ENCODE measurements at places on chromosomes 16 and 17.

GRCh38 chr17:48181653-48182052 lies 74.1 kb downstream of the SNX11 start:
- no peak for DNase-seq

GRCh38 chr17:11461993-11462548 lies 136.2 kb upstream of the DNAH9 start:
- no peak for DNase-seq

DNA sequence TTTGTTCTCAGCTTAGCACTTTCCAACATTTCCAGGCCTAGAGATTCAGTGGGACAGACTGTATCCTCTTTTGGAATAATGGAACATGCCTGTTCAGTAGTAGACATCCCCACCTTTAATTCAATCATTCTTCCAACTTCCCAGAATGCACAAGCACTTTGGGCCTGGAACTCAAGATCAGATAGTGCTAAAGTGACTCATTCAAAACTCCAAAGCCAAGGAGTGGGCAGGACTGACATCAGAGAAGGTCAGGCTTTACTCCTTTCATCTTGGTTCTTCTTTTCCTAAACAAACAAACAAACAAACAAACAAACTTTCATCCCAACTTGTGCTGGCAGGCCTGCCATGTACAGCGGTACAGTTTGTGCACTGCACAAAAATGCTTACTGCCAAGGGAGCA lies 172.0 kb downstream of the AXIN2 start:
- no peak for DNase-seq

- DNase-seq: peak; percentile 24
Measured at GRCh38 chr17:21302711-21303425, 18.4 kb downstream of the MAP2K3 start.

- no peak for DNase-seq
Measured at GRCh38 chr17:78491236-78492115, 85.7 kb downstream of the DNAH17 start.

GRCh38 chr17:18380471-18381157 lies 3.0 kb downstream of the EVPLL start:
- DNase-seq: no peak

- no peak for DNase-seq
Measured at GRCh38 chr17:2735896-2736295, 13.6 kb downstream of the CCDC92B start.

DNA sequence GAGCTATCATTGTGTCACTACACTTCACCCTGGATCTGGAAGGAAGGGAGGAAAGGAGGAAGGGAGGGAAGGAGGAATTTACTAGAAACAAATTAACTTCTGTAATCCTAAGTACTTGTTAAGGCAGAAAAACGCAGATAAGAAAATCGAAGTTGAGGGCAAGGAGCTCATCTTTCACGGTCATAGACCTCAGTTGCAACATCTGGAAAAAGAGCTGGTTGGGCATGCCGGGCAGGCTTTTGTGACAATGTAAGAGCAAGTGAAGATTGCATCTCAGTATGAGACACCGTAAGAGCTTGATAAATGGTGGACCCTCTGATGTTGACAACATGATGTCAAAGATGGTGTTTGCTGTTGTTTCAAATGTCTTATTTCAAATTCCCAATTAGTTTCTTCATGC lies 721.5 kb downstream of the MAF start:
- DNase-seq: no peak

GRCh38 chr17:80374039-80374731 lies 40.8 kb upstream of the ENDOV start:
- no peak for DNase-seq

GRCh38 chr16:74049027-74049426 lies 247.6 kb upstream of the PSMD7 start:
- no peak for DNase-seq

DNA sequence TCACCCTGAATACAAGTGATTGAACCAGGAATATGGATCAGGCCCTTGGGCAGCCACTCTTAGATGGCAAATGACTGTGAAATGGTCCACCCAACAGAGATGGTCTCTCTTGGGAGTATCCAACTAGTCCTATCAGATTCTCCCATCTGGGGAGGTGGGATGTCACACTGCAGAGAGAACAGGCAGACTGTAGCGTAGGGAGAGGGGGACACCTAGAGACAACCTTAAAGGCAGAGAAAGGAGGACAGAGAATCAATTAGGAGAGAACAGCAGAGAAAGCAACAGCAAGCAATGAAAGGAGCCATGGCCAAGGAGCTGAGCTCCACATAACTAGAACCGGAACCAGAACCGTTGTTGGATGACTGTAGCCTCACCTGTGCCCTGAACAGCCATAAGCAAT lies 37.2 kb downstream of the IQCK start:
- no peak for DNase-seq

- DNase-seq: no peak
Measured at GRCh38 chr17:65679165-65679845, 117.9 kb upstream of the AXIN2 start.

DNA sequence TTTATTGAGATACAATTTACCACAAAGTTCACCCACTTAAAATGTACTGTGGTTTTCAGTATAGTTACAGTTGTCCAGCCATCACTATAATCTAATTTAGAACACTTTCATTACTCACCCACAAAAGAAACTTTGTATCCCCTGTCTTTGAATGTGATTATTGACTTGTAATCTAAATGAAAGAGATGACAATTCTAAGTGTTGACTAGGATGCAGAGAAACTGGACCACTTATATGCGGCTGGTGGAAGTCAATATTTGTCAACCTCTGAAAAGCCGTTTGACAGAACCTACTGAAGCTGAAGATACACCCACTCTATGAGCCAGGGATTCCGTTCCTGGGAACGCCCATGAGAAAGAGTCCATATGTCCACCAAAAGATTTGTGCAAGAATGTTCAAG lies 36.8 kb downstream of the TEKT5 start:
- DNase-seq: no peak

- DNase-seq: peak; percentile 78
Measured at GRCh38 chr17:6075050-6075449, 4.9 kb downstream of the WSCD1 start.

GRCh38 chr16:56607675-56608042 lies 725 bp upstream of the MT2A start:
- no peak for DNase-seq

DNA sequence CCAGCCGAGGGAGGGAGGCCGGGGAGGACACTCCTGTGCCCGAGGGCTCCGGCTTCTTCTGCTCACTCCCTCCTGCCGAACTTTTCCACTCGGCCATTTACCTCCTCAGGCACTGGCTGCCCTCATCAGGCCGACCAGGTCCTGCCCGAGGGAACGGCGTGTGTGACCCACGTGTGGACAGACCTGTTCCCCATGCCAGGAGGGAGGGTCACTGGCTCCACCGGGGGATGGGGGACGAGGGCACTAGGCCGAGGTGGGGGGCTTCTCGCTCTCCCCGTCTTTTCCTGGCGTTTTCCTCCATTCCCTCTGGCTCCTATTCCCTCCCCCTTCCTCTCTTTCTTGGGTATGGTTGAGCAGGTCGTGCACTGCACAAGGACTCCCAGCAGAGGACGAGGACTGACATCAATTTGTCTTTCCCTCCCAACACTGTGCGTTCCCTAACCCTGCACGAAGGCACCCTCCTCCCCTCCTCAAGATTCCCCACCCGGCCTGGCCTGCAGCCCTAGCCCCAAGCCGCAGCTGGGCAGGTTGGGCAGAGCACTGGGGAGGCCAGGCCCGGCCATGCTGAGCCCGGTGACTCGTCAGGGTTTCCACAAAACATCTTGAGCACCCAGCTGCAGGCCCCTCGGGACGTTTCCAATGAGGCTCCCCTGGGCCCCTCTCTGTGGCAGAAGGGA lies 3.2 kb upstream of the IL17C start:
- no peak for DNase-seq

- DNase-seq: peak; percentile 91
Measured at GRCh38 chr16:80899809-80900592, 95.6 kb upstream of the CDYL2 start.

- no peak for DNase-seq
Measured at GRCh38 chr17:39709998-39710964, 10.4 kb downstream of the ERBB2 start.

DNA sequence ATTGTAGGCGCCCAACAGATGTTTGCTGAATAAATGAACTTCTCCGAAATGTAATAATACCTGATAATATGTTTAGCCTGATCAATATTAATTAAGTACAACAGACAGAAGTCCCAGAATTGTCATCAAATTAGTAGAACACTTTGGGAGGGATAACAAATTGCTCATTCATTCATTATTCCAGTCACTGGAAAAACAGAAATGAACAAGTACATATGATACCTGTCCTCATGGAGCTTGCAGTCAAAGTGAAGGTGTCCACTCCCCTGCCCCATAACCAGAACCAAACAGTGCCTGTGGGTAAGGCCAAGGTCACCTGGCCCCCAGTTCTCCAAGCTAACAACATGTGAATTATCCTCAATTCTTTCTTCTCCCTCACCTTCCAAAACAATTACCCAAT lies 42.8 kb downstream of the MYO1D start:
- DNase-seq: no peak

DNA sequence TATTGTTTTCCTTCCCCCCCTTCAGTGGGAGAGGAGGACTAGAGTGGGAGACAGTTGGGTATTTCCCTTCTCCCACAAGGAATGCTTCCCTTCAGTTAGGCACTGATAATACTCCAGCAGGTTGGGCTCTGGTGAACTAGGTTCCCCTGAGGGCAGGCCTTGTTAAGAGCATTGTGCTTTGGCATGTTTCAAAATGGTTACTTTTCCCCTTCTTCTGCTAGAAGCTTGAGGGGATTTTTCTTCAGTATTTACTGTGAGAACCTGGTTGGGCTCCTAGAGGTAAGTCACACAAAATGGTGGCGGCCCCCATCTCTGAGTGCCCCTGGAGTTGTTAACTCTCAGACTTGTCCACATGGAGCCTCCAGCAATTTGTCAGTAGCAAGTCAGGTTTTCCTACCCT lies 156.2 kb downstream of the CYB561 start:
- DNase-seq: no peak

- no peak for DNase-seq
Measured at GRCh38 chr17:39549747-39550573, 57.8 kb downstream of the NEUROD2 start.

DNA sequence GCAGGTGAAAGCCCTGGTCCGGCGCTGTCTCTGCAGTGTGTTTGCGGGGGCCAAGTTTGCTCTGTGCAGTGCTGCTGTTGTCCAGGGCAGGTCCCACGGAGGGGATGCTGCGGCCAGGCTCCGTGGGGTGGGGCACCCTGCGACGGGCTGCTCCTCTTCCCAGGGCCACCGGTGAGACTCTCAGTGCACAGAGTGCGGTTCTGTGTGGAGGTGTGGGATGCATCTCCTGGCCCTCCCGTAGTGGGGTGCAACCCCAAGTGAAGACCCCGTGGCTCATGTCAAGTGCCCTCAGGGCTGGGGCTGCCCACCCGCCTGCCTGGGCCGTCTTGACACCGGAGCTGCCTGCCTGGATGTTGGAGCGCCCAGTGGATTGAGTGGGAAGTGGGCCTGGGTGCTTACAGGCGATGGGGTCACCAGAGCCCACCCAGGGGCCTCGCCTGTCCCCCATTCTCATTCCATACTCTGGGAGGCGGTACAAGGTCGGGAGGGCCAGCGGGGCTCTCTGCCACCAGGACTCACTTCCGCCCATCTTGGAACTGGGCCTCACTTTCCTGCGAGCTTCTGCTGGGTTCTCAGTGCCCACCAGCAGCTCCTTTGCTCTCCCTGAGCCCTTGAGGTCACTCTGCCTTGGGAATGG lies 119.9 kb downstream of the BANP start:
- no peak for DNase-seq

DNA sequence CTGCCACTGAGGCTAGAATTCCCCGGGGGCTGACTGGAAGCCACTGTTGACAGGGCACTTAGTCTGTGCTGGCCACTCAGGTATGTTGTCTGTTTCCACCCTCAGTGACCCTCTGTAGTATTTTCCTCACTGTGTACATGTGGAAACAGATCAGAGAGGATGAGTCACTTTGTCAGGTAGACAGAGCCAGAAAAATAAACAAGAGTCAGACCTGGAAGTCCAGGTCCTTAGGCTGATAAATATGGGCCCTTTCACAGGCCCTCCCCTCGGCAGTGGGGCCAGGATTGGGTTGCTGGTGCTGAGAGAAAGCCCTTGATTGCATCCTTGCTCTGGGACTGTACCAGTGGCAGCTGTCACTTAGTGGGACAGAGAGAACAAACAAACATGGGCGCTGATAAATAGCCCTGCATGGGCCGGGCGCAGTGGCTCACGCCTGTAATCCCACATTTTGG lies 21.3 kb downstream of the PGS1 start:
- no peak for DNase-seq

DNA sequence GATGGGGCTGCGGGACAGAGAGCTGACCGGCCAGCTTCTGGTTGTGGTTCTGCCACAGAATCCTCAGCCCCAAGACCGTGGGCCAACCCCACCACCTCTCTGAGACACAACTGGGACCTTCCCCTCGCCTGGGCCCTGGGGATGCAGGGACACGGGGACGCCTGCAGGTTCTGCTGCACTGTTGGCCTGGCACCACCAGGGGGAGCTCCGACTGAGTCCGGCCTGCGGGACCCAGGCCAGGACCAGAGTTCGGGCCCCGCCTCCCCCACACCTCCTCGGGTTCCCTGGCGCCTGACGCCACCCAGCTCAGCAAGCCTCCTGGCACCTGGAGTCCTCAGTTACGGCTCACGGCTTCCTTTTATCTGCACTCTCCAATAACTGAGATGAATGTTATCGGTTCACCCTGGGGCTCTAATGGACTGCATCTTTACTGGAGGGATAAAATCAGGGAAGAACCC lies 27.3 kb downstream of the TBC1D16 start:
- DNase-seq: peak; percentile 79

GRCh38 chr17:72249441-72249840 lies 128.6 kb downstream of the SOX9 start:
- no peak for DNase-seq

DNA sequence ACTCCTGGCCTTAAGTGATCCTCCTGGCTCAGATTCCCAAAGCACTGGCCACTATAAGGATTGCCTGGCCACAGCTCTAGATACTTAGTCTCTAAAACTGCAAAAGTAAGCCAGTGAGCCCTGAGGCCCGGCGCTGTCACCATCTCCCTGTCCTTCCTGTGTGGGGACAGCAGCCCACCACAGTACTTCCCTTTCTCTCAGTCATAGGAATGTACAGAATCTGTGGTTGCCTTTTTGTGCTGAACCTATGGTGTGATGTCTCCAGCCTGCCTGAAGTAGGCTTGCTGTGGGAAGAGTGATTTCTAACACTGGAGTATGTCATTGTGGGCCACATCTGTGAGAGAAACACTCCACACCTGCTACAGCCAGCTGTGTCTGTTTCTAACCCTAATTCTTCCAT lies 24.7 kb downstream of the NTAN1 start:
- DNase-seq: no peak

Data from femur (tissue), 1 donor.